ENCODE measurements at places on chromosomes 2 and 18.

- no peak for DNase-seq
Observed at GRCh38 chr2:37669446-37669845, 2.0 kb downstream of the CDC42EP3 start.

DNA sequence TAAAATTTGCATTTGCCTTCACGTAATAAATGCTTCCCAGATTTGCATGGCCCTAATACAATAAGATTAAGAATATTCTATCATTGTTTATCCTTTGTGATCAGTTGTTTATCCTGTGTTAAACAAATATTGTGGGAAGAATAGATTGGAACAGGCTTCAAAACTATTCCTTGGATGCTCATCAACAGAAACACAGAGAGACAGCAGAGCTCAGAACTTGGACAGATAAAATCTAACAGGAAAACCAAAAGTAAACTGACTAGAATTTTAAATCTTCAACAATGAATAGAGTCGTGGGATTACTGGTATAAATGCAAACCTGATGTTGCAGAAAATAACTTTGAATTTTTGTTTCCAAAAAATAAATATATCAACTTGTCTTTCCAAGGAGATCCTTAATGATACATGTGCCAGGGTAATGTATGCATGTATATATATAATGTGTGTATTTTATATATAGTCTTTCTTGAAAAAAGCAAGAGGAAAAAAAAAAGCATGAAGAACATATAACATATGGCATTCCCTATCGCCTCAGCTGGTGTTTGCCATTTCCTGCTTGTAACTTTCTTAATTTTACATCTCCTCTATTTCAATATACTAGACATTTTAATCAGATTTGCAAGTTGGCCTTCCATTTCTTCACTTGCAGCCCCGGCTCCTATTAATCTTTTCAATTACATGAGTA is 59.9 kb upstream of the TANK start:
- DNase-seq, result no peak

DNA sequence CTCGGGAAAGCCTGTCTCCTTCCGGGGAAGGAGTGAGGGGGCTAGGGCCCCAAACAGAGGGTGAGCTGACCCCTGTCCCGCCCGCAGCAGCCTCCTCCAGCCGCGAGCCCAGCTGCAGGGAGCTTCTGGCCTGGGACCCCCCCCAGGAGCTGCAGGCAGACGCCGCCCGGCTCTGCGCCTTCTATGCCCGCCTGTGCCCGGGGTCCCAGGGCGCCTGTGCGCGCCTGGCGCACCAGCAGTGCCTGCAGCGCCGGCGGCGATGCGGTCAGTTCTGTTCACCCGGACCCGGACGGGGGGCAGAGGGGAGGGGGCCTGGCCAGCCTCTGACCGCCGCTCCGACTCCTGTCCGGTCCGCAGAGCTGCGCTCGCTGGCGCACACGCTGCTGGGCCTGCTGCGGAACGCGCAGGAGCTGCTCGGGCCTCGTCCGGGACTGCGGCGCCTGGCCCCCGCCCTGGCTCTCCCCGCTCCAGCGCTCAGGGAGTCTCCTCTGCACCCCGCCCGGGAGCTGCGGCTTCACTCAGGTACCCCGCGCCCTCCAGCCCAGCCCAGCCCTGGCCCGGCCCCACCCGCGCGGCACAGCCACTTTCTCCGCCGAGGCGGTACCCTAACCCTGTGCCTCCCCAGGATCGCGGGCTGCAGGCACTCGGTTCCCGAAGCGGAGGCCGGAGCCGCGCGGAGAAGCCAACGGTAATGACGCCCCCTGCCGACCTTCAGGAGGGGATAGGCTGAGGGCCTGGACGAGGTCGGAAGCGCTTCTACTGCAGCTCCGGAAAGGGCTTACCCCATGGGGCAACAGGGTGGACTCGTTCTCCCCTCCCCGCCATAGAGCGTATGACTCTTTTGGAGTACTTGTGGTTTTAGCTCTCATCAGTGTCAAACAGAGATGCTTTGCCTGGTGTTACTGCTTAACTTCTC is 2.0 kb upstream of the CHRND start:
- DNase-seq, result no peak

DNA sequence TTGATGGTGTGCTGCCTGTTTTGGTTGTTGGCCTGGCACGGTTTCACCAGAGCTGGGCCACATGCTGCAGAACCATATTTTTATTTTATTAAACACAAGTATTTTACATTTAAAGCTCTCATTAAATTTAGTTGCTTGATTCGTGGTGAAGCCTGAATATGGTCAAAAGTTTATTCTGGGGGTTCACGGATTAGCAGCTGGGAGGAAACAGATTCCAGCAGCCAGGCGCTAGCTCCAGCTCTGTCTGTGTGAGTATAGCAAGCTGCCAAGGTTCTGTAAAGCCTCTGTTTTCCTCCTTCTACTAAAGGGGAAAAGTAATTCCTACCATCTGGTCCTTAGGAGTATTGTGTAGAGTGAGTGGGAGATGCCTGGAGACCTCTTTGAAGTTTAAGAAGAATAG is 22.5 kb downstream of the GATA6 start:
- DNase-seq, result no peak

GRCh38 chr18:38895560-38895959 is 1330.0 kb upstream of the CELF4 start:
- DNase-seq, result no peak

All from astrocyte of the cerebellum (primary cell).